ENCODE measurements at places on chromosomes 1 and 21.

DNA sequence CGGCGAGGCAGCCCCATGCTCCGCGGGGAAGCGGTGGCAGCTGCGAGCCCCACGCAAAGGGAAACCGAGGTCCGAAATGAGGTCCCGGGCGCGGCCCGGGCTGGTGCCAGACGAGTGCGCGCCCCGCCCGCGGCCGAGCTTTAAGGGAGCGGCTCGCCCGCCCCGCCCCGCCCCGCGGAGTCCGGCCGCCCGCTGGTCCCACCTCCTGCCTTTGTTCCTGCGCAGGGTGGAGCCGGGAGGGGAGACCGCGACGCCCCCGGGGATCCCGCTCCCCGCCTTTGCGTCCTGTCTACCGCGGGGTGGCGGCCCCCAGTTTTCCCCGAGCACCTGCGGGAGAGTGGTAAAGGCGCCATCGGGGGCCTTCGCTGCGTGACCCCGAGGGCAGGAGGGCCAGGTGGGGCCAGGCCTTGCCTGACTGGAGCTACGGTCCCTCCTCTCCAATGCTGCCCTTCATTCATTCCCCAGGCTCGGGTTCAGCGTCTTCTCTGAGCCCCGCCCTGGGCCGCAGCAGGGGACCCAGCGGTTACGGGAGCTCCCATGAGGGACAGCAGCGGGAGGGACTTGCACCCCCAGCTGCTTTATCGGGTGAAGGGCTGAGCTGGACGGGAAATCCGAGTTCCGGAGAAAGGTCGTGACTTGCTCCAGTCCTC lies at the start of gene HES2:
TSS of gene HES2 (minus strand) at position 116 of the 650 bp plus-strand sequence. CDS start at position 17, 99 bp downstream.
- no peak for DNase-seq

- DNase-seq: no peak
These were observed 3.2 kb downstream of the SLC25A33 start for GRCh38 chr1:9542430-9542829.

DNA sequence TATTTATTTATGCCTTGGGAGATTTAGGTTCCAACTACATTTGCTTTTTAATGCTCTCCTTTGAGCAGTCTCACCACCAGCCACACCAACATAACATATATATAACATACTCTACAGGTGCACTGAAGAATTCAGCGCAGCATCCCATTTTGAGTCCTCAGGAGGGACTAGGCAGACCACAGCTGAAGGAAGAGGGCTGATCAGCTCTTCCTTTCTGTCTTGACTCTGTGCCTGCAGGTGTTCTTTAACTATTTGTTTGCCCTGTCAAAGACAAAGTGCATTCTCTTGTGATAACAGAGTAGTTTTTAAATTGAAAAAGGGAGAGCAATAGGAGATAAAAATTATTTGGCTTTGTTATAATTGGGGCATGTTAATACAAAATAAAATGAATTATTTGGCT lies 17.0 kb downstream of the HIPK1 start:
- no peak for DNase-seq

- peak; percentile 17 for DNase-seq
These were observed 17.5 kb downstream of the LRRC41 start for GRCh38 chr1:46285730-46286477.

DNA sequence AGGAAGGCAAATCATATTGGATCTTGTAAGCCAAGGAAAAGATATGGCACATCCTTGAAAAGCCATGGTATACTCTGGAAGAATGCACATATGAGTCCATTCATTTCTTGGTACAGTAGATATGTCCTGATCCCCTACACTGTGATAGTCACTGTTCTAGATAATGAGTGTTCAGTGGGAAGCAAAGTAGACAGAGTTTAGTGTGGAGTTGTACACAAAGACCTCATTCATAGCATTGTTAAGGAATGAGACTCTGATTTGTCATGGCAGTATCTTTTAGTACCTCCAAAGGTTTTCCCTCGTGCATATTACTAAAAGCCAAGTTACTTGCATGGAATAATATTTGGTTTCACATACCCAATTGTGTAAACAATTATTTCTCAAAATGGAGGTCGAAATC lies 204.7 kb downstream of the NFIA start:
- DNase-seq: no peak

- DNase-seq: no peak
These were observed 13.0 kb upstream of the SLC6A9 start for GRCh38 chr1:44044071-44044801.

- DNase-seq: no peak
These were observed 45.6 kb upstream of the RGS2 start for GRCh38 chr1:192763243-192763642.

DNA sequence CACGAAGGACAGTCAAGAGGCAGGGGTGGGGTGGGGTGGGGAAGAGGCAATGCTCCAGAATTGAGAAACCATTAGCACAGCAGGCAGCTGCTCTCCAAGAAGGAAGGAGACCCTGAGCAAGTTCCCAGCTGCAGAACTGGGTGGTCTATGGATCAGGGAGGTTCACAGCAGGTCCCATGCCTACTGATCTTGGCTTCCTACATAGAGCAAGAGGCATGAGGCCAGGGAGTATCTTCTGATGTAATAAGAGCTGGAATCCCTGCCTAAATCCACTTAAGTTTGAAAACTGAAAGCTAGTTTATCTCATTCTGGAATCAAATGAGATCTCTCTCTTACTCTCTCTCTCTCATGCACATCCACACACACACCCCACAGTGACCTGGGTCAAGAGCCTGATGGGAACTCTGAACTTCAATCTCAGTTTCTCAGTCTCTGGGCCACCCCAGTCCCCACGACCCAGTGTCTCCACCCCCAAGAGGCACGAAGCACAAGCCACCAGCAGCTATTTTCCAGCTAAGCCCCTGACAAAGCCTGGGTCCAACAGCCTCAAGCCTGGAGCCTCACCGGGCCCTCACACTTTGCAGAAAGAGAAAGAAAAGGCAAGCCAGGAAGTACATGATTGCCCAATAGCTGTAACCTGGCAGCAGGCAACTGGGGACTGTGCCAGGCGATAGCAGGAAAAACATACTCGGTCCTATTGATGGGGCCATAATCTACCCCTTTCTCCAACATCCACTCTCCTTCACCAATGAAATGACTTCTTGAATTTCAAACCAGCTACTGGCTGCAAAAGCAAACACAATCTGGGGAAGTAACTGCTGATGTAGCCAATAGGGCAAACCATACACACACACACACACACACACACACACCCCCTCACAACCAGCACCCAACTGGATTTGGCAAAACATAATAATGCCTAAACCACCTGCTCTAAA lies 2.2 kb downstream of the NUAK2 start:
- peak; percentile 42 for DNase-seq

GRCh38 chr21:34183331-34183928 lies 110.1 kb downstream of the MRPS6 start:
- no peak for DNase-seq

- DNase-seq: no peak
These were observed 108.1 kb downstream of the TM2D1 start for GRCh38 chr1:61616830-61617229.

GRCh38 chr1:25568834-25569596 lies 25.6 kb downstream of the LDLRAP1 start:
- DNase-seq: no peak

GRCh38 chr1:33460947-33461629 lies 11.4 kb upstream of the ZSCAN20 start:
- peak; percentile 16 for DNase-seq

DNA sequence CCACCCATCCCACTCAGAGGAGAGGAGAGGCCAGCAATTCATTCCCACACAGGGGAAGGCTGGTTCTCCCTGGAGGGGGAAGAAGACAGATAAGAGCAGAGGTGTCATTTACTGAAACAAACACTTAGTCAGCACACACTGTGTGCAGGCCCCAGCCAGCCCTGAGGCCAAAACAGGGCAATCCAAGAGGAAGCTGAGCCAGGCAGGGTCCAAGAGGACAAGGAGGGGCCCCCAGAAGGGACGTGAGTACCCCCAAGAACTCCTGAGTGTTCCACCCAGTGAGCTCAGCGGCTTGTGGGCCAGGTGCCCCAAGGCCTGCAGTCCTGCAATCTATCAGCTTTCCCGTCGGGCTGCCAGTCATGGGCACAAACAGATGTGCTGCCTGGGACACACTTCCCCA lies 15.8 kb downstream of the ADGRB2 start:
- no peak for DNase-seq

GRCh38 chr1:157040802-157041201 lies 4.7 kb downstream of the ARHGEF11 start:
- DNase-seq: no peak

- no peak for DNase-seq
These were observed 33.3 kb downstream of the DNTTIP2 start for GRCh38 chr1:93845538-93846205.

- no peak for DNase-seq
These were observed 23.8 kb downstream of the AGT start for GRCh38 chr1:230690101-230690500.

DNA sequence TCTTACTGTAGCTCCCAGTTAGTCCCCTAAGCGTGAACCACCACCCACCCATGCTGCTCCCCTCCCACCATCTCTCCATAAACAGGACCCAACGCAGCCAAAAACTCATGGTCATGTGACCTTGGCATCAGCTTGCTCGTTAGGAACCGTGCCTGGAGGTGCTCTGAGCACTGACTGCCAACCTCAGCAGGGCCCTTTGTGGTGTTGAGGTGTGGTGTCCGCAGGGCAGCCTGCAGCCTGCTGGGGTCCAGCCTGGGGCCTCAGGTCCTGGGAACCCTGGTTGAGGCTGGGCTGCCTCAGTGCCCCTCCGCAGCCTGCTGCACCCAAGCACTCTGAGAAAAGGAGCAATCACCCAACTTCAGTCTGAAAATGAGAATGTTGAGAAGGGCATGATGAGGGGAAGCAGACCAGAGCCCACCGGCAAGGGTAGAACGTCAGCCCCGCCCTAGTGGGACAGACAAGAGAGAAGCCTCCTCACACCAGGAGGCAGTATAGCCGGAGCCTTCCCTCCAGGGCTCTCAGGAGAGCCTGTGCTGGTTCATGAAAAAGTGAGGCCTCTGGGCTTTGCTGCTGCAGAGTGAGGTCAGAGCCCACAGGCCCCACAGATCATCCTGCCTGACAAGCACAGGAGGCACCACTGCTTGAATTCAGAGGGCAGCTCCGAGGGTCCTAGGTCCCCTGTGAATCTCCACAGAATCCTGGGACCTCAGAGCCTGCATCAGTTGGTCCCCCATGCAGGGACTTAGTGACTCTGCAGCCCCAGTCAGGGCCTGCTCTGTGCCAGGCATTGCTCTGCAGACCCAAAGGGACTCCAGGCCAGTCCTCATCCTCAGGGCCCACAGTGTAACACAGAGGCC lies 4.9 kb upstream of the COL6A2 start:
- DNase-seq: no peak

DNA sequence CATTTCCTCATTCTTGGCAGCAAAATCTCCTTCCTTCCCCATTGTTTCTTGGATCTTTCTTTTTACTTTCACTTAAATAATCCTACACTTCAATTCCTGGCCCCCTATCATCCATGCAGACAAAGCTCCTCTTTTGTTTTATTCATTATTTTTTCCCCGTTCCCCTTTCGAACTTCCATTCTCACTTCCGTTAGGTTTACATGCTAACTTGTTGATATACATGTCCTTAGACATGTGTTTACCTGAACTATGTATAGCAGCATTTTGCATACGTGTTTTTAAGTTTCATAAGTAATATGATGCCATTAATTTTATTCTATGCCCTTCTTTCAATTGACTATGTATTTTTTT lies 67.0 kb upstream of the LYST start:
- DNase-seq: no peak

GRCh38 chr1:187338762-187339412 lies 510.1 kb downstream of the PLA2G4A start:
- DNase-seq: no peak

GRCh38 chr1:229254910-229255541 lies 15.9 kb upstream of the RAB4A start:
- DNase-seq: peak; percentile 61

- DNase-seq: no peak
These were observed 43.6 kb upstream of the GRHL3 start for GRCh38 chr1:24275510-24275909.

GRCh38 chr1:12511516-12512468 lies 106.2 kb downstream of the DHRS3 start:
- DNase-seq: no peak
